ENCODE measurements at places on chromosomes 16 and 17.

DNA sequence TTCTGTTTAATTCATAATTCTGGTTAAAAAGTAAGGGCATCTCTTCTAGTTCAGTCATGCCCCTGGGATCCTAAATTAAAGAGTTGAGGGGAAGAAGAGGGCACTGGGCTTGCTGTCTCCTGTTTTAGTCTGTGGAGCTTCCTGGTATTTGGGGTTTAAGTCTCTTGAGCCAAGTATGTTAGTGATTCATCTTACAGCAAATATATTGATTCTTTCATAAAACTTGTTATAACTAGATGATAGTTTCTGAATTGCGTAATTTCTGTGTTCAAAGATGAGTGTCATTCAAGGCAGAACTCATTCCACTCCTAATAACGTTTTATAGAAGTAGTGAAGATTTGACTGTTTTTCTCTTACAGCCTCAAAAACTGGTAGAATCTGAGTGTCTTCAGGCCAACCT is 1.7 kb downstream of the TXNDC17 start:
- no peak for DNase-seq

GRCh38 chr16:88970050-88970449 is 7.0 kb downstream of the CBFA2T3 start:
- DNase-seq = no peak

GRCh38 chr17:55758171-55758570 is 7.3 kb downstream of the PCTP start:
- DNase-seq = no peak

- no peak for DNase-seq
Observed at GRCh38 chr17:57634713-57635465, 110.2 kb downstream of the CCDC182 start.

DNA sequence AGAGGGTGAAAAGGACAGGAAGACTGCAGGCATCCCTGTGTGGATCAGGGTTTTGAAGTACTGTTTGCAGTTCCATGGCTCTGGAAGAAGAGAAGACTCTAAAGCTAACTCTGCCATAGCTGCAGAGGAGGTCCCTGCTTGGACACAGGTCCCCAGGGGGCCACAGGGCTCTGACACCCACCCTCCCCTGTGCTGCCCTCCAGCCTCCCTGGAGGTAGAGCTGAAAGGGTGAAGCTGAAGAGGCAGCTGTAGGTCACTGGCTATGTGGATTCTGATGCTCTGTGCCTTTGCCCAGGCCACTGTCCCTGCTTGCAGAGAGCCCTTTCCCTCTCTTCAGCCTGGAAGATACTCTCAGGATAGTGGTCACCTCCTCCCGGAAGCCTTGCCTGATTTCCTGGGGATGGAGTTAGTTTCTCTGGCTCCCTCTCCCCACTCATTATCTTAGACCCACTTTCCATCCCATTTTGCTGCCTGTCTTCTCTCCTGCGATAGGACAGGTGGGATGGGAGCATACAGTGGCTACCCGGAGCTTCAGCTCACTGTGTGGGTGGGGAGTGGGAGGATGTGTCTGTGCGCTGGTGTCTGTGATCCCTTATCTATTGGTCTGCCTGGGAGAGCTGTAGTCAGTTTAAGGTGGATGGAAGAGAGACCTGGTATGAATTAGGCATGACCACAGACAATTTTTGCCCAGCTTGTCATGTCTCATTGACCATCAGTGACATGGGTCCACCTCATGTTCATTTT is 89.8 kb upstream of the TMEM97 start:
- no peak for DNase-seq

DNA sequence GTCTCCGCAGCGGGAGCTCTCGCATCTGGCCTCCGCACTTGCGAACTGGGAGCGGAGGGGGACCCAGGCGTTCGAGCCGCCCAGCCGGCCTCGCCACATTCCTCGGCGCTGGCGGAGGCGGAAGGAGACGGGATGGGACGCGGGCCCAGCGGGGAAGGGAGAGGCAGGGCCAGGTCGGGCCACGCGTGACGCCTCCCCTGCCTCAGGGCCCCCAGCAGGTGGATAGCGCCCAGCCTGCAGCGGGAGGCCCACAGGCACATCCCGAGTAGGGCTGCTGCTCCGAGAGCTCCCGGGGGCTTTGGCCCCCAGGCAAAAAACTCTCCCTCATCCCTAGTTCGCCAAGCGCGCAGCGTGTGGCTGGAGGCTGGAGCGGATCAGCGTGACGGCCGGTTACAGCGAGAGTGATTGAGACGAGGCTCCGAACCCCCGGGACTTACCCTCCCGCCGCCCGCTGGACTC is 800 bp downstream of the PLEKHH3 start:
- no peak for DNase-seq

DNA sequence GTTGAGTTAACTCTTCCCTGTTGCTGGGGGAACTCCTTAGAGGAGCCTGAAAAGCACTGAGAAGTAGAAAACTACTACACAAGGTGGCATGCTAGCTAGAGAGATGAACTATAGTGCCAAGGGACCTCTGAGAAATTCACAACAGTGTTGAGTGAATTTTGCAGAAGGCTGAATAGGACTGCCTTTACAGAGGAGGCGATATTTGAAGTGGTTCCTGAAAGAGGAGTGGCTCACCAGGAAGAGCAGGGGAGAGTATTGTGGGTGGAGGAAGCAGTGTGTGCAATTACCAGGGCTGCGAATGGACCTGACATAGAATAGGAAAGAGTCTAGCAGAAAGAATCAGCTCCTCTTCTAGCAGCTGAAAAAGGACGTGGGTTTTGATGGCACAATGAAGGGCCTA is 66.4 kb downstream of the CDK5R1 start:
- no peak for DNase-seq

- DNase-seq = no peak
Observed at GRCh38 chr17:73900516-73900915, 256.3 kb upstream of the SDK2 start.

DNA sequence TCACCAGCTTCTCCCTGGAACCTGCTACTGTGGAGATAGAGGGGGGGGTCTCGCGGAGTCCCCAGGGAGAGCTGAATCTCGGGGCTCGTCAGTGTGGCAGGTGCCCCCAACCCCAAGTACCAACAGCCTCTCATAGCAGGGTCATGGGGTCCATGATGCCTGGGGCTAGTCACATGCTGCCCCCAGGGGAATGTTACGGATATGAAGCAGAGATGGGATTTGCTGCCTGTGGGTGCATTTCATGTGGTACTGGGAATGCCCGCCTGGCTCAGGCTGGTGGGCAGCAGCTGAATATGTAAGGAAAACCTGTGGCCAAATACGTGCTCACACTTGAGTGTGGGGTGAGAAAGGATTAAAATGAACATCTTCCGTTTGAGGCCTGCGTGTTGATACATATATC is 49.4 kb downstream of the MEAK7 start:
- DNase-seq = no peak

DNA sequence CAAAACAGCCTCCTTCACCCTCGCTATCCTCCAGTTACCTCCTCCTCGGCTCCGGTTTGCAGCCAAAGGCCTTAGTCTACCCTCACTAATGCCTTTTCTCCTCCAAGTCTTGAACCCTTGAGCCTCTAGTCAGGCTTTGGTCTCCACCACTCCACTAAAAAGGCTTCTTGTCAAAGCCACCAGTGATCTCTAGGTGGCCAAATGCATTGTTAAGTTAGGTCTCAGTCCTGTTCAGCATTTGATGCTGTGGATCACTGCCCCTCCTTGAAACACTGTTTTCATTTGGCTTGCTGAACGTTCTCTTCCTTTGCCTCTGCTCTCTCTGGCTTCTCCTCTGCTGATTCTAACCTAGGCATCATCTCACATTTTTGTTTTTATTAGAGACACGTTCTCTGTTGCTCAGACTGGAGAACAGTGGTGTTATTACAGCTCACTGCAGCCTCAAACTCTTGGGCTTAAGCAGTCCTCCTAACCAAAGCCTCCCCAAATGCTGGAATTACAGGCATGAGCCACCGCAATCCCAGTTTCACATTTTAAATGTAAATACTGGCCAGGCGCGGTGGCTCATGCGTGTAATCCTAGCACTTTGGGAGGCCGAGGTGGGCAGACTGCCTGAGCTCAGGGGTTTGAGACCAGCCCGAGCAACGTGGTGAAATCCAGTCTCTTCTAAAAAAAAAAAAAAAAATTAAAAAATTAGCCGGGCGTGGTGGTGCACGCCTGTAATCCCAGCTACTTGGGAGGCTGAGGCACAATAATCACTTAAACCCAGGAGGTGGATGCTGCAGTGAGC is 1.1 kb downstream of the SGF29 start:
- DNase-seq = peak; percentile 24

- DNase-seq = no peak
Observed at GRCh38 chr17:46001390-46002310, 2.6 kb downstream of the STH start.

DNA sequence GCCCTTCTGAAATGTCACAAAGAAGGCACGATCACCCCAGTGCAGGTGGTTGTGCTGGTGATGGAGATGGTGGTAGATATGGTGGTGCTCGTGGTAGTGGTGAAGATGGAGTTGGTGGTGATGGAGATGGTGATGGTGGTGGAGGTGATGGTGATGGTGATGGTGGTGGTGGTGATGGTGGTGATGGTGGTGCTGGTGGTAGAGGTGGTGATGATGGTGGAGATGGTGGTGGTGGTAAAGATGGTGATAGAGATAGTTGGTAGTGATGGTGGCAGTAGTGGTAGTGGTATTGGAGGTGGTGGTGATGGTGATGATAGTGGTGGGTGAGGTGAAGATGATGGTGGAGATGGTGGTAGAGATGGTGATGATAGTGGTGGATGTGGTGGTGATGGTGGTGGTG is 88.1 kb upstream of the SALL1 start:
- no peak for DNase-seq

GRCh38 chr17:29709866-29710519 is 87.3 kb upstream of the CORO6 start:
- DNase-seq = no peak

GRCh38 chr17:28702026-28702751 is 9.5 kb downstream of the PROCA1 start:
- DNase-seq = no peak

GRCh38 chr17:38725066-38725465 is 5.1 kb upstream of the CISD3 start:
- no peak for DNase-seq

- no peak for DNase-seq
Observed at GRCh38 chr17:21539146-21539545, 153.2 kb upstream of the KCNJ18 start.

DNA sequence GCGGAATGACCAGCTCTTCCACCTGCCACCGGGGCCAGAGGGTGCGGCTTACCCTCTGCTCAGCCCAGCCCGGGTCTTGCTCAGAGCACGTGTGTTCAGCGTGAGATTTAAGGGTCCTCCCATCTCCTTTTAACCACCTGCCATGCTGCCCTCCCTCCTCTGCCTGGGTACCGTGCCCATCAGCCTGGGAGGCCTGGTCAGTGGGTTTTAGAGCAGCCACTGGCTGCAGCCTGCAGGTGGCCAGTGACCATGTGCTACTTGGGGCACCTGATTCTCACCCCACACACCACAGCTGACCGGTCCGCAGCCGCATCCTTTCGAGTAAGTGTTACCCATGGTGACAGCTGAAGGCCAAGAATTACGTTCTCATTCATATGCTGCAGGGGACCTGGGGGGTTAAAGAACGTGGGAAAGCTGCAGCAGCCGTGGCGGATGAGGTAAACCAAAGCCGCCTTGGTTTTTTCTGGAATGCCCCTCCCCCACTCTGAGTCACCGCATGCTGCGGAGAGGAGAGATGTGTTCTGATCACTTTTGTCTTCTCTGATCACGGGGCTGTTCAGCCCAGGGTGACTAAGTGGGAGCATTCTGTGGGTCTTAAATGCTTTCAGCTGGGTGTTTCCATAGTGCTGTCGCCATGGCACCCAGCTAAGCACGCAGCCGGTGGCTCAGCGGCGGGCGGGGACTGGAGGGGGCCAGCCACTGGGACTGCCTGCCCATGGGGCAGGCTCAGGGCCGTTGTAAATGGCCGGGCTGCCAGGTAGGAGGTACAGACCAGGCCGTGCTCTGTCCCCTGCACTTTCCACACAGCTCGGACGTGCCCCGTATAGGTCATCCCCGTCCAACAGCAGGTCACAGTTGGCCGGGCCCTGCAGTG is 59.8 kb downstream of the BAIAP2 start:
- DNase-seq = peak; percentile 52

GRCh38 chr16:70752426-70752825 is 48.5 kb downstream of the VAC14 start:
- peak; percentile 94 for DNase-seq
